Ovary (tissue), 10 donors: ENCODE measurements at places on chromosomes 7 and 10. TPM values are rescaled to one million over a fixed set of nuclear protein-coding genes. Genes with fewer than 3 reads are reported as not detected.

DNA sequence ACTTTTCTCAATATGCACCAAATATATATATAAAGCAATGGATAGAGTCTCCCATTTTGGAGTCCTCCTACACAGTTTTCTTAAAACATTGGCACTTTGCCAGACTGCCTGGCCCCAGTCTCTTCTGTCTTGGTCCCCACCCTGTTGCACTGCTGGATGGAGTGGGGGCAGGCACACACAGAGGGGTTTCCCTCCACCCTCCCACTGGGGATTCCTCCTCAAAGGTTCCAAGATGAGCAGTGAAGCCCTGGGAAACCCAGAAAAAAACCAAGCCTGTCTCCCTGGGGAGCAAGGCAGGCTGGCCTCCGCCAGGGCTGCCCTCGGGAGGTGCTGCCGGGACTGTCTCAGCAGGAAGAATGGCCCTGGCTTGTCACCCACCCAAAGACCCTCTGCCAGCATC lies 68.0 kb downstream of the SH3PXD2A start:
- no peak for DNase-seq

DNA sequence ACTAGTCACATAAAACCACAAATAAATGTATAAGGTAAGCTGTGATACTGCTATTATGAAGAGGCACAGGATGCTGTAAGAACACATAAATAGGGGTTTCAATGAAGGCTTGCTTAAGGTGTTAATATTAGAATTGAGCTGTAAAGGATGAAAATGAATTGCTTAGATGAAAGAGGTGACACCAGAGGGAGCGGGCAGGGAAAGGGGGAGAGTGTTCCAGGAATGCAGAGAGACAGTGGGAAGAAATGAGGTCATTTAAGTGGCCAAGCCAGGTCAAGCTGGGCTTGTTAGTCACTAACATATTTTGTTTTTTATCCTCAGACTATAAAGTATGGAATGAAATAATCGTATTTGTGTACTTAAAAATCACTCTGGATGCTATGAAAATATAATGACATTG lies 193.5 kb downstream of the NRG3 start:
- no peak for DNase-seq

DNA sequence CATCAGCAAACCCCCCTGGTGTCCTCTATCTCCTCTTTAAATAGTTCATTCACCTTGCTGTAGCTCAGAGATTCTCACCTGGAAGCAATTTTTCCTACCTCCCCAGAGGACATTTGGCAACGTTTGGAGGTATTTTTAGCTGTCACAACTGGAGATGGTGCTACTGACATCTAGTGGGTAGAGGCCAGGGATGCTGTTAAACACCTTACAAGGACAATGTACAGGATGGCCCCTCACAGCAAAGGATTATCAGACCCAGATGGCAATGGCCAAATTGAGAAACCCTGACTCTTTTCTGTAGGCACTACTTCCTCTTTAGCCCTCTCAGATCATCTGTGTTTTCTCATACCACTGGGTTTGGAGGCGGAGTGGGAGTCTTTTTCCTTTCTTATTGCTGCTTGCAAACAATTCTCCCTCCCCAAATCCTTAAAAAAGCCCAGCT lies 13.2 kb upstream of the TRA2A start:
- no peak for DNase-seq

DNA sequence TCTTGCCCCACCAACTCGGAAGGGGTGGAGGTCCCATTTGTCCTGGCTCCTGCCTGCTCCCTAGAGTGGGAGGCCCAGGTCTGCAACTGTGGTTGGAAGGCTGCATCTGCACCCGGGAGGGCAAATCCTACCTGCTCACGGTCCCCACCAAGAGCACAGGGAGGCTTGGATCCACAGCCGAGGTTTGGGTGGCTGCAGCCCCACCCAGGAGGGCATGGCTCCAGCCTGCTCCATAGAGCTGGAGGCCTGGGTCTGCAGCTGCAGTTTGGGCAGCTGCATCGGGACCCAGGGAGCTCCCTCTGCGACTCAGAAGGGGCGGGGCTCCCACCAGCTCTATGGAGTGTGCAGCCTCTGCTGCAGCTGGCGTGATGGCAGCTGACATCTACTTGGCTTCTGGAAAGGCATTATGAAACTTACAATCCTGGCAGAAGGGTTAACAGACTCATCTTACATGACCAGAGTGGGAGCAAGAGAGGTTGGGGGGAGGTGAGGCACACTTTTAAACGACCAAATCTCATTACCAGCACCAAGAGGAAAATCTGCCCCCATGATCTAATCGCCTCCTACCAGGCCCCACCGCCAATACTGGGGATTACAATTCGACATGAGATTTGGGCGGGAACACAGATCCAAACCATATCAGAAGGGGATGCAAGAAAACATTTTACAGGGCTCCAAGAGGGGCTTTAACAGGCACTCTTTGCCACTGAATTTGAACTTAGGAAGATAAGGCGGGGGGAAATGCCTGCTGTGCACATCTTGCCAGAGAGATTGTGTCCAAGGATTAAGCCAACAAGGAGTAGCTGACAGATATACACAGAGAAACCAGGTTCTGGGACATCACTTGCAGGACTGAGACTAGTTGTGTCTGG lies 8.2 kb upstream of the BLVRA start:
- DNase-seq: peak; percentile 10

Gene BLOC1S2
- polyA plus RNA-seq: 22.5 TPM

GRCh38 chr7:2860627-2861133 lies 16.6 kb upstream of the GNA12 start:
- no peak for DNase-seq

Gene CTAGE4
- 1.2 TPM for polyA plus RNA-seq
